Activated CD4-positive, alpha-beta memory T cell treated with anti-CD3 and anti-CD28 coated beads for 36 hours (primary cell): ENCODE measurements at places on chromosomes 3 and 15. TPM values are rescaled to one million over a fixed set of nuclear protein-coding genes. Genes with fewer than 3 reads are reported as not detected.

PPM1L gene
- total RNA-seq: 2.7 TPM

- peaks cover 4% of the 10 kb centered on the region for H3K36me3 ChIP-seq
- H3K27me3 ChIP-seq: no peaks in the 10 kb centered on the region
- no peak for DNase-seq
- H3K4me3 ChIP-seq: no peak overlapping the region
- peaks cover 14% of the 10 kb centered on the region for H3K4me1 ChIP-seq
- no peak overlapping the region for H3K27ac ChIP-seq
Measured at GRCh38 chr15:76844096-76844495, 61.0 kb downstream of the SCAPER start.

DNA sequence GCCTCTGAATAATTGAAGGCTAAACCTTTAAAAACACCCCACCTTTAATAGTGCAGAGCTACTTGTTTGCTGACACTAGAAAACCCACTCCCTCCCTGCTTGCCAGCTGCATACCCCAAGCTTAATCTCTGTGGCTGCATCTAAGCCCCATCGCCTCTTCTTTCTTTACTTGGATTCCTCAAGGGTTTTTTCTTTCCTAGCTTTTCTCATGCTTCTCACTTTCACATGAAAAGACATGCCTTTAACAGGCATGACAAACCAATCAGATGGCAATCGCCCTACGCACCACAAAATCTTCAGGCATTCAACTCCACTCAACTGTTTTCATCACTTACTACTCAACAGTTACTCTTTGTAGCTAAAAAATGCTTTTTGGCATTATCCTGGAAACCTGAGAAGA lies 77.5 kb downstream of the PLD1 start:
- no peak overlapping the region for H3K4me3 ChIP-seq
- no peaks in the 10 kb centered on the region for H3K4me1 ChIP-seq
- DNase-seq: no peak
- H3K36me3 ChIP-seq: no peaks in the 10 kb centered on the region

GRCh38 chr15:89333959-89334509 lies 590 bp downstream of the POLG start:
- H3K4me3 ChIP-seq: peak overlapping the region; percentile 81
- peaks cover 4% of the 10 kb centered on the region for H3K27me3 ChIP-seq
- H3K27ac ChIP-seq: peak overlapping the region; percentile 54
- H3K4me1 ChIP-seq: peaks cover 56% of the 10 kb centered on the region
- H3K36me3 ChIP-seq: peaks cover 44% of the 10 kb centered on the region

DNA sequence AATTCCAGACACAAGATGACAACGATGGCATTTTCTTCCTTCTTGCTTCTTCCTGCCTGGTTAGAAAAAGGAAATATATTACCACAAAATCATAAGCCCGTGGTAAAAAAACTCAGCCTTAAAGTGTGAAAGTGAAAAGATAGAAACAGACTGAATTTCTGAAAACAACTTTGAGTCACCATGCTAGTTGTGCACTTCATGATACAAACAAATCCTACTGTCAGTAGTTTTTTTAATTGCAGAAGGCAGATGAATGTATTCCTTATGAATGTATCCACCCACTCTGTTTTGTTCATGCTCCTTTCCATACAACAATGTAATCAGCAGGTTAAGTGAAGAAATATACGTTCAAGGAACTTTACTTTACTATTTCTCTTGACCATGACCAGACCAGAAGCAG lies 1144.7 kb downstream of the OTOL1 start:
- DNase-seq: no peak
- no peak overlapping the region for H3K27ac ChIP-seq
- no peaks in the 10 kb centered on the region for H3K4me1 ChIP-seq
- no peaks in the 10 kb centered on the region for H3K36me3 ChIP-seq
- H3K27me3 ChIP-seq: no peaks in the 10 kb centered on the region

DNA sequence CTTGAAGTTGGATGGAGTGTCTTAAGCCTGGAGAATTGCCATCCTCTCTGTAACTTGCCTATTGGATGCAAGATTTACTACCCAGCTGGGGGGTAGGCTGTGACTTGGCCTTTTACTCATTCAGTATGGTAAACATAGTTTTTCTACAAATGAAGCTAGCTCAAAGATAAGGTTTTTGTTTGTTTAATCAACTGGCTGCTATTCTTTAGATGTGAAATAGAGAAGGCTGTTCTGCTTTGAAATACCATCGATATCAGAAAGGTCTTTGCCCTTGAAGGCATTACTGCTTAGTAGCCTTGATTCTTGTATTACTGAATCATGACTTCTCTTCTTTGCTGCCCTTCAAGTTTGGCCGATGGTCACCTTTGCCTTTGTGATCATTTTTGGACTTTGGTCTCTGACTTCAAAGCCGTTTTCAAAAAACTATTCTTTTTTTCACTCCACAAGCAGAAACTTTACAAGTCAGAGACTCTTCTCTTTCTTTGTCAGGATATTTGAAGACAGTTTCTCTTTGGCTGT lies 83.1 kb downstream of the GAP43 start:
- H3K27me3 ChIP-seq: peaks cover 3% of the 10 kb centered on the region
- no peak overlapping the region for H3K4me3 ChIP-seq
- no peaks in the 10 kb centered on the region for H3K36me3 ChIP-seq
- H3K27ac ChIP-seq: no peak overlapping the region
- no peaks in the 10 kb centered on the region for H3K4me1 ChIP-seq

DNA sequence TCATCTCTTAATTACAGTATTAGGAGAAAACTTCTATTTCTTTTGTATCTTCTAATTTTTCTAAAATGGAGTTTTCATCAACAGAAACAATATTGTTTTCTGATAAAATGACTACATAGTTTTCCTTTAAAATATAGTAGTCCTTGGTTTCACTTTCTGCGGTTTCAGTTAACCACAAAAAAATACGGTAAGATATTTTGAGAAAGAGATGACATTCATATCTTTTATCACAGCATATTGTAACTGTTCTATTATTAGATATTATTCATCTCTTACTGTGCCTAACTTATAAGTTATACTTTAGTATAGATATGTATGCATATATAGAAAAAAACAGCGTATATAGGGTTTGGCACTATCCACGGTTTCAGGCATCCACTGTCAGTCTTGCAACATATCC lies 2.3 kb downstream of the B4GALT4 start:
- H3K36me3 ChIP-seq: peaks cover 19% of the 10 kb centered on the region
- no peaks in the 10 kb centered on the region for H3K27me3 ChIP-seq
- H3K4me3 ChIP-seq: peak overlapping the region; percentile 46
- H3K4me1 ChIP-seq: peaks cover 47% of the 10 kb centered on the region
- H3K27ac ChIP-seq: peak overlapping the region; percentile 33
- DNase-seq: no peak

DNA sequence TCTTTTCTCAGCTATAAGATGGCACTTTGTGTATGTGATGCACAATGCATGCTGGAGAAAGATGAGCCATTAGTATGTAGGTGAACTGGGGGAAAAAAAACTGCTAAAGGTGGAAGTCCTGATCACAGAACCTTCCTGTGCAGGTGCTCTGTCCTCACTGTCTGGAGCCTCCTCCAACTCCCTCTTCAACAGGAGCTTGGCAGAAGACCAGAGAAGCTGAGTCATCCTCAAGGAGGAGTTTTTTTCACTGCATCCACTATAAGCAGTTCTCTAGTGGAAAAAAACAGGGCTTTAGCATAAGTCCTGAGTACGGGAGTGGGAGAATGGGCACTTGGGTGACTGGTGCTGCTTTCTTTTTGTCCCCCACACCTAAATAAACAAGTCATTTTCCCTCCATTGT lies 168.4 kb upstream of the CADPS start:
- no peaks in the 10 kb centered on the region for H3K36me3 ChIP-seq
- no peak overlapping the region for H3K27ac ChIP-seq
- H3K27me3 ChIP-seq: no peaks in the 10 kb centered on the region
- no peak for DNase-seq
- H3K4me3 ChIP-seq: no peak overlapping the region

GRCh38 chr15:59013246-59013873 lies 25.9 kb downstream of the RNF111 start:
- DNase-seq: no peak
- H3K27ac ChIP-seq: no peak overlapping the region
- peaks cover 18% of the 10 kb centered on the region for H3K4me1 ChIP-seq
- peaks cover 9% of the 10 kb centered on the region for H3K36me3 ChIP-seq
- H3K4me3 ChIP-seq: no peak overlapping the region
- no peaks in the 10 kb centered on the region for H3K27me3 ChIP-seq

GRCh38 chr3:14764331-14765059 lies 54.3 kb upstream of the FGD5 start:
- H3K4me3 ChIP-seq: no peak overlapping the region
- no peaks in the 10 kb centered on the region for H3K36me3 ChIP-seq
- no peak for DNase-seq
- H3K27me3 ChIP-seq: peaks cover 1% of the 10 kb centered on the region

GXYLT2 gene
- not detected for total RNA-seq

EFCC1 gene
- total RNA-seq: 0.12 TPM

NRROS gene
- 25.3 TPM for total RNA-seq

DNA sequence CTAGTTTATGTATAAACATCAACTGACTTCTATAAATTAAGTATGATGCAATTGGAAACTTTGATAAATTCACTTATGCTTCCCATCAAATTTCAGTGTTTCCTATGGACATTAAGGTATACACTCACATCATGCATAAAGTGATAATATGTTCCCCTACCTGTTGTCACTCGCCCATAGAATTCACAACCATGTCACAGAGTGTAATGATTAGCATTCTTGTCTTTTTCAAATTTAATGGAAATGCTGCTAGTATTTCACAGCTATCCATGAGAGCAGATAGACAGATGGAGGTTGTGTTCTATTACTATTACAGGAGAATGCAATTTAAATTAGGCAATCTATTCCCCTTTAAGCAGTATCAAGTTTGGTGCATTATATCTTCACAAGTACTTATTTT lies 984 bp downstream of the PLSCR4 start:
- H3K4me3 ChIP-seq: no peak overlapping the region
- DNase-seq: no peak

IL16 gene
- 58.8 TPM for total RNA-seq

SERPINI2 gene
- not detected for total RNA-seq

DNA sequence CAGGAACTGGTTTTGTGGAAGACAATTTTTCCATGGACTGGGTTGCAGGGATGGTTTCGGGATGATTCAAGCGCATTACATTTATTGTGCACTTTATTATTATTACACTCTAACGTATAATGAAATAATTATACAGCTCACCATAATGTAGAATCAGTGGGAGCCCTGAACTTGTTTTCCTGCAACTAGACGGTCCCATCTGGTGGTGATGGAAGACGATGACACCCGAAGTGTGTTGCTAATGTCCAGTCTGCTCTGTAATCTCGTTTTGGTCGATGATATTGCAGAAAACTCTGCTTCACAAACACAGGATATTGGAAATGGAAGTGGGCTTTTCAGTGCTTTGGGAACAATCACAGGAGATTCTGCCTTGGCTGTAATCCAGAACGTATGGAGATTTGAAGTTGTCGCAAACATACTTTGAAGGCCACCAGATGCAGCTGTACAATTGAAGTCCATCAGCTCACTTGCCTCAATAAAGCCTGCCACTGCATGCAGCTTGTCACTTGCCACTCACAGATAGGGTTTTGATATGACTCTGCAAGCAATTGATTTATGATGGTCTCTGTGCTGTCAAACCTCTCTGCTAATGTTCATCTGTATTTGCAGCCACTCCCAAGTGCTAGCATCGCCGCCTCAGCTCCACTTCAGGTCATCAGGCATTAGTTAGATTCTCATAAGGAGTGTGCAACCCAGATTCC lies 141.7 kb downstream of the TJP1 start:
- H3K4me1 ChIP-seq: no peaks in the 10 kb centered on the region
- H3K4me3 ChIP-seq: no peak overlapping the region
- no peaks in the 10 kb centered on the region for H3K36me3 ChIP-seq
- no peak for DNase-seq
- peaks cover 17% of the 10 kb centered on the region for H3K27me3 ChIP-seq

CA12 gene
- 0.10 TPM for total RNA-seq

GRCh38 chr15:73467758-73468157 lies 24.8 kb downstream of the REC114 start:
- peaks cover 3% of the 10 kb centered on the region for H3K27me3 ChIP-seq
- DNase-seq: no peak

HTR3E gene
- total RNA-seq: not detected

- no peaks in the 10 kb centered on the region for H3K27me3 ChIP-seq
- no peak overlapping the region for H3K27ac ChIP-seq
- DNase-seq: no peak
- H3K4me1 ChIP-seq: no peaks in the 10 kb centered on the region
- H3K4me3 ChIP-seq: no peak overlapping the region
Measured at GRCh38 chr15:76678766-76679165, 226.4 kb downstream of the SCAPER start.

- H3K27me3 ChIP-seq: no peaks in the 10 kb centered on the region
- H3K27ac ChIP-seq: no peak overlapping the region
- no peaks in the 10 kb centered on the region for H3K36me3 ChIP-seq
- no peak overlapping the region for H3K4me3 ChIP-seq
- no peaks in the 10 kb centered on the region for H3K4me1 ChIP-seq
Measured at GRCh38 chr3:29335438-29335837, 54.6 kb downstream of the RBMS3 start.

GRCh38 chr15:59965741-59966140 lies 38.4 kb upstream of the FOXB1 start:
- peaks cover 11% of the 10 kb centered on the region for H3K4me1 ChIP-seq
- no peak for DNase-seq
- peaks cover 9% of the 10 kb centered on the region for H3K36me3 ChIP-seq
- no peak overlapping the region for H3K27ac ChIP-seq
- peaks cover 8% of the 10 kb centered on the region for H3K27me3 ChIP-seq
- no peak overlapping the region for H3K4me3 ChIP-seq
